ENCODE measurements at places on chromosomes 5 and 9.
A peak's percentile ranks its signal among the peaks of the same experiment; 100 is the strongest.

DNA sequence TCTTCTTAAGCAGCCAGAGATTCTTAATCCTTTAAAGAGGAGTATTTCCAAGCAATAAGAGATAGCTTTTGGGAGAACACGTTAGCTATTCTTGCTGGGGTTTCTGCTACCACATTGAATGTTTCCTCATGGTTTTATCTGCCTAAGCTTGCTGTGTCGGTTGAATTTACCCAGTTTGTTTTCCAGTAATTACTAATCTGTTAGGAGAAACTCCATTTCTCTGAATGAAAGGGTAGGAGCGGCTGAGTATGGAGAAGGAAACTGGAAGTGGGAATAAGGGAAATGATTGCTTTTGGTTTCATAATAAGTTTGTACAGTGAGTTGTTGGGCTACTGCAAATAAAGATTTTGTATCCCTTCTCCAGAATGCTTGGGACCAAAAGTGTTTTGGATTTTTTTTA is 1.2 kb downstream of the JAK2 start:
- DNase-seq = no peak

DNA sequence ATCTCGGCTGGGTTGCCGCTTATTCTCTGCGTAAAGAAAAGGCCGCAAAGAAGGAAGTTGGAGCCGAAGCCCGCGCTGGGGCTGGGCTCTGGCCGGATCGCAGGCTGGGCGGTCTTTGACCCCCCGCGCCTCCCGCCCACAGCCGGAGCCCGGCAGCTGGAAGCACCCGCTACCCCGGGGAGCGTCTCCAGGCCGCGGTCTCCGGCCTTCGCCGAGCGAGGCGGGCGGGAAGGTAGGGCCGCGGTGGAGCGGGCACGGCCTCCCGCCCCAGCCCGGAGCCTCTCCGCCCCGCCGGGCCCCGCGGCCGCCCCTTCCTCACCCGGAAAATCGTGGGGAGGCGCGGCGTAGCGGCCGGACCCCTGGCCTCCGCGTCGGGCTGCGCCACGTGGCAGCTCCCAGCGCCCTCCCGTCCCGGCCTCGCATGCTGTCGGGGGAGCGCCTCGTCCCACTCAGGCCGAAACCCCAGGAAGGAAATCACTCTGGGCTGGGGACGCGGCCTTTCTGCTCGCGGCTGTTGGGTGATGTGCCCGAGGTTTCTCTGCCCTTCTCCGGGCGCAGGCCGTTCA is 12.0 kb downstream of the FOXD1 start:
- DNase-seq = no peak

- DNase-seq = no peak
Observed at GRCh38 chr9:116393198-116393597, 239.6 kb downstream of the PAPPA start.

- DNase-seq = no peak
Observed at GRCh38 chr9:20477940-20478620, 144.2 kb downstream of the MLLT3 start.

DNA sequence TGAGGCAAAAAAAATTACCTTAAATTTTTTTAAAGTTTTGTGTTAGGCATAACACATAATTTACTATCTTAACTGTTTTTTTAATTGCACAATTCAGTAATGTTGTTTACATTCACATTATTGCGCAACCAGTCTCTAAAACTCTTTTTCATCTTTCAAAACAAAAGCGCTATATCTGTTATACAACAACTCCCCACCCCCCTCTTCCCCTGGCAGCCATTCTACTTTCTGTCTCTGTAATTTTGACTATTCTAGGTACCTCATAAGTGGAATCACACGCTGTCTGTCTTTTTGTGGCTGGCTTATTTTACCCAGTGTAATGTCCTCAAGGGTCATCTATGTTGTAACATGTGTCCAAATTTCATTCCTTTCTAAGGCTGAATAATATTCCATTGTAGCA is 241.5 kb upstream of the DMRT1 start:
- no peak for DNase-seq

DNA sequence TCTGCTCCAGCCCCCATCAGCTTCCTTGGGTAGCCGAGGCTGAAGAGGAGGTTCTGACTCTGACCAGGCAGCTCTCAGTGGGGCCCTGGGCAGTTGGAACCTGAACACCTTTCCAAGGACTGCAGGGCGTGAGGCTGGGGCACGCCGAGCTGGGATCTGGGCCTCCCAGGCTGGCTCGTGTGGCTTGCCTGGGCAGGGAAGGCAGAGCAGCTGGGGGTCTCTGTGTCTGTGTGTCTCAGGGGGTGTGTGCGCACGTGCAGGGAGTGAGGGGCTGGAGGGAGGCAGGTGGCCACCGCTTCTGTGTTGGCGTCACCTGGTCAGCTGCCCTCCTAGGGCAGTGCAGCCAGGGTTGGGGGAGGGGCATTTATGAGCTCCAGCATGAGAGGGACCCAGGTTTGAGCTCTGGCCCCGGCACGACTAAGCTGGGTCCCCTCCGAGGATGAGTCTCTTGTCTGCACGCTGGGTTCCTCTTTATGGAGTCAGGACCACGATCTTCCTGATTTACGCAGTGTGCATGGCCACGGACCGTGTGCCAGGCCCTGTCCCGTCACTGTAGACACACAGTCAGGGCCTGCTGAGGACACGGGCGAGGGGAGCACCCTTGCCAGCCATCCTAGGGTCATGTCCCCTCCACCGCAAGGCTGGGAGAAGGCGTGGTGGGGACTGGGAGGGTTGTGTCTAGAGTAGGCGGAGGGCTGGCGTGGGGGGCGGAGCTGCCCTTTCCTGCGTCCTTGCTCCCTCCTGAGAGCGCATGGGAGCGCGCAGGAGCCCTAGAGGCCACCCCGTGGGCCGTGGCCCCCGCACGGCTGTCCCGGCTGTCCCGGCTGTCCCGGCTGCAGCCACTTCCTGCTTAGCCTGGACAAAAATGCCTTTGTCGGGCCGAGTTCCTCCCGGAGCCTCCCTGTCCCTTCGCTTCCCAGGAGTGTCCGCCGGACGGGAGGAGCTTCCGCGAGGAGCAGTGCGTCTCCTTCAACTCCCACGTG is 4.6 kb downstream of the ADAMTSL2 start:
- no peak for DNase-seq

GRCh38 chr5:97096846-97097245 is 45.6 kb downstream of the LIX1 start:
- no peak for DNase-seq

DNA sequence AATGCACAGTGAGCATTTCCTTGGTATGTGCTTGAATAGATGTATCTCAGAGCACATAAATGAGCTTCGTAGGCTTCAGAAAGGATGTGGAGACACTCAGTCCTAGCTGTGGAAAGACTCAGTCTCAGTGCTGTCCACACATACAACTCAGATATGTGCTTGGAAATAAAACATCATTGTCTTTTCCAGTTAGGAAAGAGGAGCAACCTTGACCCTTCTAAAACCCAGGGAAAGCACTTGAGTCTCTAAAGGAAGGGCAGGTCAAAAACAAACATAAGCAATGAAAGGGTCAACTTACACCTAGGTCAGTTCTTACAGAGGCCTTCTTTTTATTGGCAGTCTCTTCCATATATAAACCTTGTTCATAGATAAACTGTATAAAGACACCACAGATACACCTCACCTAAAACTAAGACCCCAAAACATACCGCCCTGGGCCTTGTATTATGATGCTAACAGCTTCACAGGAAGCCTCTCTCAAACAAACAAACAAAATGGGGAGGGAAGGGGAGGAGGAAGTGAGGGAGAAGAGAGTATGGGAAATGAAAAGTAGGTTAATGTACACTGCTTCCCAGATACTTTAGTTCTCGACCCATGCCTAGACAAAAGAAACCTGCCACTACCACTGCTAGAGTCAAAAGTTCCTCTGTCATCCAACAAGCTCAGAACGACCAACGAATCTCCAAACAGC is 114.4 kb downstream of the UBAP2 start:
- DNase-seq = no peak

DNA sequence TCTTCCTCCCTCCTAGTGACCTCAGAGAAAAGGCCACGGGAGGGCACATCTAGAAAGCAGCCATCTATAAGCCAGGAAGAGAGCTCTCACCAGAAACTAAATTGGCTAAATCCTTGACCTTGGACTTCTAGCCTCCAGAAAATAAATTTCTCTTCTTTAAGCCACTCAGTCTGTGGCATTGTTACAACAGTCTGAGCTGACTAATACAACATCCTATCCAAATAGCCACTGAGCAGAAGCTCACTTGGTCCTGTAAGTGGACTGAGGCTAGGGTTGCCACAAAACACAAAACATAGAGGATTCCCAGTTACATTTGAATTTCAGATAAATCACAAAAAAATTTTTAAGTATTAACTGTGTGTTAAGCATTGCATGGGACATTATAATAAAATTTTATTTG is 383.4 kb downstream of the MLLT3 start:
- DNase-seq = no peak

- no peak for DNase-seq
Observed at GRCh38 chr5:149215478-149216090, 56.1 kb upstream of the AFAP1L1 start.

DNA sequence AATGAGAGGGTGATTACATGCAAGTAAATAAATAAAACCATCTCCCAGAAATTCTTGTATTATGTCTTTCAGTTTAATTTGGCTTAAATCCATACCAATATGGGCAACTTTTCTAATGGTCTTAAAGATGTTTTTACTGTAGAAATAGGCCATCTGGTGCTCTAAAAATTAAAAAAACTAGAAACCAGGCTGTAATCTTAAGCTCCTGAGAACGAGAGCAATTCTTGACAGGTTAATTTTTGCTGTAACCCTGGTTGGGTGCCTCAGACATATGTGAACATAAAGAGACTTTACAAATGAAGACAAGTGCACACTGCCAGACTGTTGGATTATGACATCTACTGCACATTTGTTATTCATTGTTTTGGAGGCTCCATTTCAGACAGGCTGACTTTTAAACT is 246.8 kb upstream of the DAB2 start:
- DNase-seq = no peak

GRCh38 chr5:140293091-140293848 is 9.6 kb downstream of the PFDN1 start:
- DNase-seq = no peak

- DNase-seq = no peak
Observed at GRCh38 chr5:123429993-123430392, 6.8 kb upstream of the CEP120 start.

DNA sequence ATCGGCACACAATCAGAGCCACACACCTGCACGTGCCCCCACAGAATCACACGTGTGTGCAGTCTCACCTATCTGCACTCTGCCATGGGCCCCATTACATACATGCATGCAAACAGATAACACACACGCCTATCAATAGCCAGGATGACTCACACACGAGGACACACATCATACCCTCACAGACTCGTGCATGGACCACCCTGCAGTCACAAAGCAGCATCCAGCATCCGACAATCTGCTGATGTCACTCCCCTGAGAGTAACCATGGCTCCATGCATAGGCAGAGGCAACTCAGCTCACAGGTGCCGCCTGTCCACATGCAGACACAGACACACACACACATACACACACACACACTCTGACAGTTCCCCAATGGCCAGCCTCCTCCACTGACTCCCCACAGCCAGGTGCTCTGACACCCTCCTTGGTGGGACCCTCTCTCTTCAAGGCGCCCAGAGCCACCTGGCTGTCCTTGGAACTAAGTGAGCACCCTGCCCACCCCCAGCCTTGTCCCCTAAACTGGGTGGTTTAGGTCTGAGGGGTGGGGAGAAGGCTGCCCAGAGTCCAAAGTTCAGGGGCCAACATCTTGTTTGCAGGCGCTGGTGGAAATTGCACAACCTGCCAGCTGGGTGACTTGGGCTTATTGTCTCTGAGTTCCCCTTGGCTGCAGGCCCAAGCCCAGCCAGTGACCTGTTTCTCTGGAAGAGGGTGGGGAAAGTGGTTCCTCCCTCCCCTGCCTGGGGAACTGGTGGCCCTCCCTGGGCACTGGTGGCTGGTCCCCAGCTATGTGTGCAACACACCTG is 34.6 kb upstream of the NEK6 start:
- peak; percentile 46 for DNase-seq

DNA sequence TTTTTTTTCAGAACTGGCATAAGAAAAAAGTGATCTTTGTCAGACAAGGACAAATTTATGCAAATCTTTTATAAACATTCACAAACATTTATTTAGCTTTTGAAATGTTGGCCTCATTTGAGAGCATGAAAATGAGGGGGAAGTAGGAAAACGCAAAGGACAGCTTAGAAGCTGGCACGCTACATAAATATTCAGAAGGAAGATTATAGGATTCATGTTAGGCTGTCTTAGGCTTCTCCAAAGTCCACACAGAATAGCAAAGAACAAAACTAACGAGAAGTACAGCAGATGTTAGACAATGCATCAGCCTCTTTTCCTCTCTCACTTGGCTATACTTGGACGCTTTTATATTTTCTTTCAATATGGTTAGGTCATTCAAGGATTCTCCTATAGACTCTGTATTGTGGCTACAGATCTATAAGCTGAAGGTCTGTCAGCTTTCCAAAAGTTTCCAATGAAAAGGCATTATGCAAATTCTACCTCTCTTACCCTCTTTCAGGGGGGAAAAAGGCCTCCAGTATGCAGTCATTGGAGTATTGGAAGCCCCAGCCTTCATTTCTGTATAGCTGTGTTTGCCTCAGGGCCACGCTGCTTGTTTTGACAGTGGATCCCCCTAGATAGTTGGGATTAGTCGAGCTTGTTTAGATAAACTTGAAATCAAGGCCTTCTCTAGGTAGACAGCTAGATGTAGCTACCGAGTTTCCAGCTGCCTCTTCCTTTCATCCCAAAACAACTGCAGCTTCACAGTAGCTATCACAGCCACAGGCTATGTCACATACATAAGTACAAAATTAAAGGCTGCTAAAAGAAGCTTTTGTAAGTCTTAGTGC is 153.0 kb downstream of the DENND1A start:
- no peak for DNase-seq

GRCh38 chr5:43303242-43303641 is 10.0 kb downstream of the HMGCS1 start:
- DNase-seq = no peak

- no peak for DNase-seq
Observed at GRCh38 chr9:33351547-33351946, 50.8 kb downstream of the AQP7 start.

DNA sequence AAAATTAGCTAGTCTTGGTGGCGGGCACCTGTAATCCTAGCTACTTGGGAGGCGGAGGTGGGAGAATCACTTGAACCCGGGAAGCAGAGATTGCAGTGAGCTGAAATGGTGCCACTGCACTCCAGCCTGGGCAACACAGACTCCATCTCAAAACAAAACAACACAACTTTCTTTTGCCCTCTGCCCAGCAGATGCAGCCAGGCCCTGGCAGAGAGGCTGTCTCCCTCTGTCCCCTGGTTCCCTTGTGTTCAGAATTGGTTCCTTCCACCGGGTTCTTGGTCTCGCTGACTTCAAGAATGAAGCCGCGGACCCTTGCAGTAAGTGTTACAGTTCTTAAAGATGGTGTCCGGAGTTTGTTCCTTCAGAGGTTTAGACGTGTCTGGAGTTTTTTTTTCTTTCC is 30.2 kb upstream of the CEP72 start:
- DNase-seq = no peak
